ENCODE measurements at places on chromosomes 13 and 19.

DNA sequence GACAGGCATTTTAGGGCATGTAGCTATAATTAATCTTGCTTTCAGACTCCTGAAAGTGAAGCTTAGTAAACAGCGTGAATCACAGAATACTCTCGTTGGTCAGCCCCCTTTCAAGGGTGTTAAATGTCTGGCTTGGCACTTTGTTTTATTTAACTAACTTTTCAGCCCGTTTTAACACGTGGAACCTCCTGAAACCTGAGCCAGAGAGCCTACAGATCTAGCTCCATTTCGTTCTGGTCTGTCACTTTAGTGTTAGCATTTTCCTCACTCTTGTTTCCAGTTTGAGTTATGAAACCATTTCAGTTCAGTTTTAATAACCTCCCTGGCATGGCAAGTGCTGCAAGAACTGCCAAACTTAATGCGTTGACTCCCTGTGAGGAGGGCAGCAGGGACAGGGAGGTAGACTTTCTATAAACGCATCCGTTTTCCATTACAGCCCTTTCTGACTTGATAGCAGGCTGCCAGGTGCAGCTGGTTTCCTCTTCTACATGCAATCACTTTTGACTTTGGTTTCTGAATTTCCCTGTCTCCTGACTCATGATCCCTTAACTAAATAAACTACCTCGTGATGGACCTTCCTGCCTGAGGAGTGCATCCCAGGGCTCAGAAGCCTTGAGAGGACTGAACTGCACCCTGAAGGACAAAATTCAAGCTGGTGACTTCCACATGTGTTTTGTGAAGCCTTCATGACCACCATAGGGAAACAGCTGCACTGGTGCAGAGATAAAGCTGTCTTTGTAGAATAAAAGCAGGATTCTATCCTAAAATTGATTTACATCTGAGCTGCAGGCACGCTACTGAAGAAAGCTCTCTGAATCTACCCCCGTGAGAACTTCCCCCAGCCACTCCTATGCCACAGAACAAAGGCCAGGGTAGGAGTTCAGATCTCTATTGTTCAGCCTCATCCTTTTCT is 192.6 kb downstream of the DLEU7 start:
- DNase-seq, result no peak

- no peak for DNase-seq
Observed at GRCh38 chr19:4816202-4816949, 15.1 kb downstream of the TICAM1 start.

- no peak for DNase-seq
Observed at GRCh38 chr13:99800011-99800410, 171.6 kb downstream of the ZIC5 start.

GRCh38 chr13:94366677-94367076 is 112.8 kb downstream of the DCT start:
- no peak for DNase-seq

DNA sequence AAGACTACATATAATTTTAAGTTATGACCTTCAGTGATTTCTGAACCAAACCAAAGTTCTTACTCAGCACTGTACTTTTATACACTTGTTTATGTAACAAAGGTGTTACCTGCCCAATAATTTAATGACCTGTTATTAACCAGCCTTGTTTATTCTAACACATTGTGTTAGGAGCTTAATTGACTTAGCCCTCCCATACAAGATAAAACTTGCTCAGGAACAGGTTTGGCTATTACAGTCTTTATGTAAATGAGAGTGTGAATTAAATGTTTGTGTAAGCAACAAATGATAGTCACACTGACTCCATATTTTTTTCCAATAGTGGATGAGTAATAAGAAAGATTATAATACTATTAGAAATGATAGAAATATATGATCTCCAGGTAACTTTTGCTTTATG is 51.8 kb upstream of the MYCBP2 start:
- DNase-seq, result no peak

- DNase-seq, result no peak
Observed at GRCh38 chr13:111204438-111205177, 89.5 kb downstream of the ARHGEF7 start.

GRCh38 chr19:46715975-46716671 is 791 bp downstream of the PRKD2 start:
- no peak for DNase-seq

DNA sequence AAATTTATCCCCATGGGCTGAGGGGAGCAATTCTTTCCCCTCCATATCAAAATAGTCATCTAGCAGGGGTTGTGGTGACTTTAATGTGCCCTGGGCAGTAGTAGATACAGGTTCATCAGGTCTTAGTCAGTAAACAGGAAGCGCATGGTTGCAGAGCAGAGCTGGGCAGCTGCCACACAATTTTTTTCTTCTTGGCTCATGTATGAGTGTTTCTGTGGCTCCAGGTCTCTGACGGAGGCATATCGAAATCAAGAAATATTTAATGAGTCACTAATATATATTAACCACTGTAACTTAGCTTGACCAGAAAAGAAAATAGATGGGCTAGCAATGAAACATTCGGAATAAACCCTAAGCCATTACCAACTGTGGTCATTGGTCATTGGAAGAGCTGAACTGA is 68.4 kb upstream of the UBL3 start:
- DNase-seq, result no peak

GRCh38 chr13:106491463-106491862 is 44.0 kb downstream of the EFNB2 start:
- no peak for DNase-seq

DNA sequence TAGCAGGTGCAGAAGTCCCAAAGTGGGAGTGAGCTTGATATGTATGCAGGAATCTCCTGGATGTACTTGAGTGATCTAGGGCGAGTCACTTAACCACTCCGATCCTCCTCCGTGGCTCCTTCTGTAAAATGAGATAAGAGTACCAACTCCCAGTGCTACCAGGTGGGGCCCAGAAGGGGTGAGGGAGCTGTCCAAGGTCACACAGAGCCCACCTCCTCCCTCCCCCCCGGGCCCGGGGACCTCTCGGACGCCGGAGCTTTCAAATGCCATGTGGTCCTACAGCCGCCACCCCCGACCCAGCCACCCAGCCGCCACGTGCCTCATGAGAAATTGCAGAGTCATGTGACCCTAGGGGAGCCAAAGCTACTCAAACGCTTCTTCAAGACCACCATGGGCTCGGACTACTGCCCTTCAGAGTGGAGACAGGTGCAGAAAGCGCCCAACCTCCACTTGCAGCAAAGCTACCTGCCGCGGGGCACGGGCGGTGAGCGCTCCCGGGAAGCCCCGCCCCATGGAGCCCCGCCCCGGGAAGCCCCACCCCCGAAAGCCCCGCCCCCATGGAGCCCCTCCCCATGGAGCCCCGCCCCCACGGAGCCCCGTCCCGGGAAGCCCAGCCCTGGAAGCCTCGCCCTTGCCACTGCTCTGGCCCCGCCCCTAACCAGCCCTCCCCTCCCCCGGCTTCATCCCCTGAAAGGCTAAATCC is 10.1 kb upstream of the ZNF358 start:
- DNase-seq, result peak; percentile 51

GRCh38 chr13:112686987-112687386 is 2.9 kb upstream of the ATP11A start:
- DNase-seq, result no peak

DNA sequence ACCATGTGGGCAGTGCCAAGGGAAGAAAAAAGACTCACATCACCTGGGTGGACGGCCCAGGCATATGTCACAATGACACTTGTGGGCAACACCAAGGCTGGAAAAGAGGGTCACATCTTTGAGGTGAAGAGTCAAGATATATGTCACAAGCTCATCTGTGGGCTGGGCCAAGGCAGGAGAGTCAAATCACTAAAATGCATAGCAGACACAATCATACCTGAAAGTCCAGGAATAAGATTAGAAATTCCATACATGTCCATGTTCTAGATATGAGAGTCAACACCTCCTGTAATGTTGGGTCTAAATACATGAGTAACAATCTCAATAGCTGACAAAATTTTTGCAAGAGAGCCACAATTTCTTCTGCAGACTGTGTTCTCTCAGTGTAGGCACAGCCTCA is 145.0 kb downstream of the ZNF675 start:
- DNase-seq, result no peak

- no peak for DNase-seq
Observed at GRCh38 chr13:28055357-28055756, 45.0 kb downstream of the FLT3 start.

DNA sequence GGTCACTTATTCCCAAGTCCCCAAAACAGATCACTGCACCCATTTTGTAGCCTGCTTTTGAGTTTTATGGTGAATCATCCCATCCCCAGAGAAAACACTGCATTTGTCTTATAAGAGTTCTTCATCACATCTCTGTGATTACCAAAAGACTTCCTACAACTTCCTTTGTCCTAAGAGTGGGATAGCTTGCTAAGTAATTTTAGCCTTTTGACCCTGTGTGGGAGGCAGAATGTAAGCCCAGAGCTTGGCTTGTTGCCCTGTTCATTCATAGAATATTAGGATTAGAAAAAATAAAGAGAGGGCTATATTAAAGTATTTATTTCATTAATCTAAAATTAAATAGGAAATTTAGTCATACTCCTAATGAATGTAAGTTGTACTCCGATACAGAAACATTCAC is 213.3 kb downstream of the MZT1 start:
- DNase-seq, result no peak

DNA sequence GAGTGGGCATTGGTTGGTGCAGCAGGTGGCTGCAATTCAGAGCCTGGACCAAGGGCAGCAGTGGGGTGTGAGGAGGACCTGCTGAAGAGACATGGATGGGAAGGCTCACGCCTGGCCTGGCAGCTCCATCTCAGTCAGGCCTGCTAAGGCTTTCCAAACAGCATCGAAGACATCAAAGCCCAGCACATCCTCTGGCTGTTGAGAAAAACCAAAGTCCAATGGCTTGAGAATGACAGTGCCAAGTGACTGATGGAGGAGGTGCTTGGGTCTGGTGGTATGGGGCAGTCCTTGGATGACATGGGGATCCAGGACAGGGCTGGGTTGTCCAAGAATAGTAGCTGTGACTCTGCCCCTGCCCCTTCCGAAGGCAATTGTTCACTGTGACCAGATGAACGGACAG is 19.0 kb upstream of the XPO4 start:
- no peak for DNase-seq

GRCh38 chr13:104895521-104895920 is 1639.9 kb downstream of the EFNB2 start:
- DNase-seq, result no peak

DNA sequence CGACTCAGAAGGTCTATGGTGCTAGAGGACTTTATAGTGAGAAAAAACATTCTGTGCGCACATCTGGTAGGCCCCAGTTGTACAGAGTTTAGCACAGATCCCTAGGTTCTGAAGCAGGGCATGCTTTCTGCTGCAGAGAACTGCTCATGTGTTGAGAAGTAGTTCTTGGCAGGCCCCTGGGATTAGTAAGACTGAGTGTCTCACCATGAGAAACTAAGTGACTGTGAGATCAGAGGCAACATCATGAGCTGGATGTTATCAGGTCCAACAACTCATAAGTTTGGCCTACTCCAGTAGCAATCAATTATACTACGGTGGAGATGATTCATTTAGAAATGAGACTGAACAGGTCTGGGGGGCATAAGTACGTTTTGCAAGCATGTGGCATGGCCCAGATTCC is 507.4 kb upstream of the KLF12 start:
- no peak for DNase-seq

- DNase-seq, result no peak
Observed at GRCh38 chr19:40217027-40217810, 965 bp downstream of the TTC9B start.

DNA sequence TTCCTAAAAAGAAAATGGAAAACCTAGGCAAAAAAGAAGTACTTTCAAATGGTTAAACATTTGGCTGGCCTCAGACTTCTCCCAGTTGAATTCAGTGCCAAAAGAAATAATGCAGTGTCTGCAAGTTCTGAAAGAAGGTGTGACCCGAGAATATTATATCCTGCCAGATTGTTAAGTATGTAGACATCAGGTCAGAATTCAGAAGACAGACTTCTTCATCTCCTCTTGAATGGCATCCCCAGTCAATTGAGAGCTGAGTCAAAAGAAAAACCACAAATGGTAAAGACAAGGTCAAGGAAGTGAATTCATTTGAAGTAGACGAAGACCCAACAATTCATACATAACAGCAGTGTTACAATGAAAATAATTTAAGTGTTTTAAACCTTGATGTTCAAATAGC is 194.5 kb downstream of the NBEA start:
- no peak for DNase-seq

- DNase-seq, result no peak
Observed at GRCh38 chr13:86581706-86582105, 782.5 kb upstream of the SLITRK6 start.

DNA sequence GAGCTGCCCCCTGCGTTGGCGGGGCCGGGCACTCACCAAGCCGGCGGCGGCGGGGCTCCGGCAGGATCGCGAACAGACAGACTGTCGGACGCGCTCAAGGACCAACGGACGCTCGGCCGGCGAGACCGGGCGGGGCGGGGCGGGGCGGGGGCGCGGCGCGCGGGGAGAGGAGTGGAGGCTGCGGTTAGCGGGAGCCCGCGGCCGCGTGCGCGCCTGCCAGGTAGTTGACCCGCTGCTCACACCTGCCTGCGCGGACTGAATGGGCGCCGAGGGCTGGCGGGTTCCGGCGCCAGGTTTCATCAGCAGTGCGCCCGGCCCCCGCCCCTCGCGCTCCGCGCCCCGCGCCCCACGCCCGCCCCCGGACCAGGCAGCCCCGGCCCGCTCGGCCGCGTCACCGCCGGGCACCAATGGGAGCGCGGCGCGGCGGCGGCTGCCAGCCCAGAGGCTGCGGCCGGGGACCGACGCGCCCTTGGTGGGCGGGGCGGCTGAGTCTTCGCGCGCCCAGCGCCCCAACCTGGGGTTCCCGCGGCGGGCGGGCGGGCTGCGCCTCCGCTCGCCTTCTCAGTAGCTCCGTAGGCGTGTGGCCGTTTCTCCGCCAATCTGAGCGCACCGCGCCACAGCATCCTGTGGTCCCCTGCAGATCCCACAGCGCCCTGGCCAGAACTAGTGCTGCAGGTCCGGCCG is at the start of gene SLC7A1:
SLC7A1 (minus strand) TSS at position 309 of the 684 bp plus-strand sequence. CDS start 59,500 bp downstream, outside the sequence.
- peak; percentile 82 for DNase-seq
